NCI-H69 (cell line): ENCODE measurements at places on chromosomes 4 and X.

- DNase-seq = no peak
Observed at GRCh38 chrX:138287205-138287877, 424.2 kb downstream of the FGF13 start.

DNA sequence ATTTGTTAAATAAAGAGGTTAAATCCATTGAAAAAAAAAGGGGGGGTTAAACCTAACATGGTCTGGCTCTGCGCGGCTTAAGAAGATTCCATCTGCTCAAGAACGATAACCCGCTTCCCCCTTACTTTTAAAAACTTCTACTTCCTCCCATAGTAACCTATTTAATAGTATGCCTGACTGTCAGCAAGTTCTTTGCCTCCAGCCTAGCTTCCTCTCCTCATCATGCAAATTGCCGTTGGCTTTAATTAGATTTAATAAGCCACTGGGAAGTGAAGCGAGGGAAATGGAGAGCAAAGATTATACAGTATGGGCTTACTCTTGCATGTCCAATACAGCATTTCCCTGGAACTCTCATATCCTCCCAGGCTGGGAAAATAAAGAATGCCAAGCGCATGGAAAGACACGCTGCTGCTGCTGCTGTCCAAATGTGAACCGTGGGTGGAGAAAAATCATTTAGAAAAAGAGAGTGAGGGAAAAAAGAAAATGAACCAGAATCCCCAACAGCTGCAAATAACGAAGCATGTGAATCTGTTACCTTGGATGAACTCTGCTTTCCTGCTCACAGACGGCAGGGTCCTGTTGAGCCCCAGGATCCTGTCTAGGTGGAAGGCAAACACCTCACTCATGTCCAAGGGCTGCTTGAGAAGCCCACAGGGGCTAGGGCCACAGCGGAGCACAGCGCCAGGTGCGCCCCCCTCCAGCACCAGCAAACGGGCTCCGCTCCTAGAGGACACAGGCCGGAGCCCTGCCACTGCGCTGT lies 2.7 kb downstream of the GASK1B start:
- peak; percentile 79 for DNase-seq

- no peak for DNase-seq
Observed at GRCh38 chrX:151724563-151725337, 8.9 kb downstream of the FATE1 start.

DNA sequence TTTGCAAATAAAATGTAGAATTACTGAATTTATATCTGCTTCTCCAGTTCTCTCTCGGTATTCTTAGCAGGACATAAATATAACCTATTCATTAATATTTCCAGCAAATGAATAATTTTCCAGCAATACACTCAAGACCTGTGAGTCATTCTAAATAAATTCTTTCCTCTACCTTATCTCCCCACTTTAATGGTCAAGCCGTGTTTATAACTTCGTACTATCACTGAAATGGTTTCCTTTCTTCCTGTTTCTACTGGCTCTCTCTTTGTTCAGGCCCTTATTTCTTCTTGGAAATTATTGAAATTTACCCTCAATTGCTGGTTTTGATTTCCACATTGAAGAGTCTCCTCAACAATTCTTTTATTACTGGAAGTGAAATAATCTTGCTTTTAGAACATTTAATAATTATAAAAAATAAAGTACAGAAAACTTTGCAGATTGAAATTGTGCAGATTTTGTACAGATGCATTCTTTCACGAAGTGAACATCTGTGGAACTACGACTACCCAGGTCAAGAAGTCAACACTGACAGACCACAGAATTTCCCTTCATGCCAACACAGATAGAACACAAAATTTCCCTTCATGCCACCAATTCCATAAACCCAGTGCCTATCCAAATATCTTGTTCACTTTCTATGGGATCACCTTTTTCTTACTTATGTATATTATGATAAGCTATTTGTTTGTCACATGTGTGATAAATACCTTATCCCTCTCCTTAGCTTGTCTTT lies 205.7 kb downstream of the FAT4 start:
- no peak for DNase-seq

DNA sequence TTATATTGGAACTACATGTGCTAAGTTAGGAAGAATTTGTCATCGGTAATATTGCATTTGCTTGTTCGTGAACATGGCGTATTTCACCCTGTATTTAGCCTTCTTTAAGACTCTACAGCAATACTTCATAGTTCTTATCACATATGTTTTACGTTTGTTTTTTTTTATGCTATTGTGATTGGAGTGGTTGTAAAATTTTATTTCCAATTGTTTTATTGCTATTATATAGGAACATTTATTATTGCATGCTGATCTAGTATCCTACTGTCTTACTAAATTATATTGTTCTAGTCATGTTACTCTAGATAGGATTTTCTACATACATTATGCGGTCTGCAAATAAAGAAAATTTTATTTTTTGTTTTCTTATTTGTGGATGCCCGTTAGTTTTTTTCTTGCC lies 107.4 kb downstream of the KDM6A start:
- no peak for DNase-seq

DNA sequence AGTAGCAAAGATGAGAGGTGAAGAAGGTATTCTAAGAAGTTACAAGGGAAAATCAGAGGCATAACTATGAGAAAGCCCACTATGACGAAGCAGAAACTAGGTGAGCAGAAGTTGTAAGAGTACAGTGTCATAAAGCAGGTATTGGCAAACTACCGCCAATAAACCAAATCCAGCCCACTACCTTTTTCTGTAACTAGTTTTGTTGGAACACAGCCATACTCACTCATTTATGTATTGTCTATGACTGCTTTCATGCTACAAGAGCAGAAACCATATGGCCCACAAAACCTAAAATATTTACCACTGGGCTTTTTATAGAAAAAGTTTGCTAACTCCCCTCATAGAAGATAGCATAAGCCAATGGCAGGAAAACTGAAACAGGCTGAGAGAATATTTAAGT lies 31.8 kb upstream of the ZCCHC13 start:
- DNase-seq = no peak

DNA sequence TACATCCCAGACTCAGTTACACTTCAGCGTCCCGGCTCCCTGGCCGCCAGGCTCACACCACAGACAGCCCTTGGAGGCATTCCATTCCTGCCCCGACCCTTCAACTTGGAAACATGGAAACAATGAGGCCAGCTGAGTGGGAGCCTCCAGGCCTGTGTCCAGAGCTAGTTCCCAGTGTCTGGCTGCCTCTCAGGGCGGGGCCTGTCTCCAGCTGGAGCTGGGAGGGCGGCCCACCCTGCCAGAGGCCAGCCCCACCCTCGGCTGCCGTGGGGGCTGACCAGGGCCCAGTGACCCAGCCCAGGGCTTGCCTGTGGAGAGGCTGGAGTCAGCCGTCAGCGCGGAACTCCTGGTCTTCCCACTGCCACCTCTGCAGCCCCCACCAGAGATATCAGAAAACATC lies 37.4 kb upstream of the SPON2 start:
- DNase-seq = no peak

- DNase-seq = peak; percentile 55
Observed at GRCh38 chrX:103688946-103689345, 2.4 kb upstream of the MORF4L2 start.
